ENCODE measurements at places on chromosomes 6 and 20.

DNA sequence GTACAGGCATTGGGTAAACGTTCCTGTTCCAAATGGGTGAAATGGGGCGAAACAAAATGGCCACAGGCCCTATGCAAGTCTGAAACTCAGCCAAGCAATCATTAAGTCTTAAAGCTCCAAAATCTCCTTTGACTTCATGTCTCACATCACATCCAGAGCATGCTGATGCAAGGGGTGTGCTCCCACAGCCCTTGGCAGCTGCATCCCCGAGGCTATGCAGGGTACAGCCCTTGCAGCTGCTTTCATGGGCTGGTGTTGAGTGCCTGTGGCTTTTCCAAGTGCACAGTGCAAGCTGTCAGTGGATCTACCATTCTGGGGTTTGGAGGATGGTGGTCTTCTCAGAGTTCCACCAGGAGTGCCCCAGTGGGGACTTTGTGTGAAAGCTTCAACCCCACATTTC lies 270.0 kb upstream of the CDYL start:
- DNase-seq = no peak

DNA sequence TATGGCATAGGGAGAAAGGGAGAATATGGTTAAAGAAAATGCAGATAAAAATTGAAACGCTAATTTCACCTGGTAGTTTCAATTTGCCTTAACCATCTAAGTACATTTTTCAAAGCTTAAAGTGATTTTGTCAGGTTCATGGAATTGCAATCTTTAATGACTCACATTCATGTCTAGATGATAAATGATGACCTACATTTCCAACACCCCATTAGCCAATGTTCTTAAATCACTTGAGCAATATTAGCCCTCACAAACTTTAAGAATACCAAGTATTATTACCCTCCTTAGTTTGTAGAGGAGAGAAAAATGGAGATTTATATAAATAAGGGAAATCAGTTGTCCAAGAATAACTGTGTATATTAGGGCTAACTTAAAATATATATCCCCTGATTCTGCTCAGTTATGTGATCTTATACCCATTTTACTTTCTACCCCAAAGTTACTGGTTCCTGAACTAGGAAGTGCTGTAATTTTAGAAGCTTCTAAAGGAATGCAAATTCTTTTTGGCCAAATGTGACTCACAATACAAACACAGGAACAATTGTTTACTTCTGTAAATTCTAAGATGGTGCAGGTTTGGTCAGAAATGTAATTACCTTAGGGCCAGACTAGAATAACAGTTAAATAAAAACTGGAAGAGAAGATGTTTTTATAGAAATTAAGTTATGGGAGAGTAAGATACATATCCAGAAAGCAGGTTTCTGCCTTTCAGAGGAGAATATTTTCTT lies 34.5 kb downstream of the TPBG start:
- no peak for DNase-seq

DNA sequence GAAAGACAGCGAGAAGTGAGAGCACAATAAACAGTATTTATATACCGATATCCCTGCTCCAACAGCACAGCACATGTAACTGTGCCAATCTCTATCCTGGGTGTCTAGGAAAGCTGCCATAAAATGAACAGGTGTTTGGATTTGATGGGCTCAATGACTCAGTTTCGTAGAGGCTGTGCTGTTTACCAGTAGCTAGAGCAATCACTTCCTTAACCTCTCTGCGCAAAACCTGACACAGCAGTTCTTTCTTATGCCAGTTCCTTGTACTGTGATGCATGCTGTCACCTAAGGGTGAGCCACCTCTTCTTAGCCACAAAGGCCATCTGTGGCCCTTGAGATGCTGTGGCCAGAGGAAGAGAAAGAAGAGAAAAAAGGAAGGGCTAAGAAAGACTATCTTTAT lies 59.3 kb downstream of the SHPRH start:
- DNase-seq = no peak

GRCh38 chr6:70601014-70601413 lies 34.3 kb downstream of the SDHAF4 start:
- DNase-seq = no peak

- no peak for DNase-seq
Observed at GRCh38 chr6:40485300-40485699, 101.9 kb downstream of the LRFN2 start.

GRCh38 chr6:3766214-3766613 lies 14.7 kb upstream of the PXDC1 start:
- DNase-seq = peak; percentile 63

- DNase-seq = no peak
Observed at GRCh38 chr6:139249395-139249794, 42.4 kb downstream of the TXLNB start.

GRCh38 chr6:80366714-80367113 lies 260.2 kb downstream of the BCKDHB start:
- peak; percentile 20 for DNase-seq

- DNase-seq = no peak
Observed at GRCh38 chr20:13758884-13759283, 25.8 kb downstream of the ESF1 start.

DNA sequence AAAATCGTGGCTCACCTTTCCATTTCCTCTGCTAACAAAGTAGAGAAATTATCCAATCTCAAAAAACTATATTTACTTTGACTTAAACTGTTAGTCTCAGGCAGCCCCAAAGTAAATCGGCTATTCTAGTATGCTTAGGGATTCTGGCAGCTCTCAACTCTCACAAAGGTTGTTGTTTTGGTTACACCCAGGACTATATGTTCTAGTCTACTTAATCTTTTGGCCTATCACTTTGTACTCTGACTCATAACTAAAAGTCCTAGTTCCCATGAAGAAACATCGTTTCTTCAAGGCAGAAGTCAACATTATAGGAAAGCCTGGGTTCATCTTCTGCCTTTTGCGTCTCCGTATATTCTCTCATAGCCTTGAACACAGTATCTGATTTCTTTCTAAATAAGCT lies 42.3 kb downstream of the MYLK4 start:
- peak; percentile 89 for DNase-seq

GRCh38 chr20:53699906-53700305 lies 106.3 kb upstream of the ZNF217 start:
- no peak for DNase-seq

GRCh38 chr6:30955367-30956042 lies 14.7 kb downstream of the MUCL3 start:
- no peak for DNase-seq

GRCh38 chr20:61331543-61331942 lies 79.5 kb downstream of the CDH4 start:
- no peak for DNase-seq

DNA sequence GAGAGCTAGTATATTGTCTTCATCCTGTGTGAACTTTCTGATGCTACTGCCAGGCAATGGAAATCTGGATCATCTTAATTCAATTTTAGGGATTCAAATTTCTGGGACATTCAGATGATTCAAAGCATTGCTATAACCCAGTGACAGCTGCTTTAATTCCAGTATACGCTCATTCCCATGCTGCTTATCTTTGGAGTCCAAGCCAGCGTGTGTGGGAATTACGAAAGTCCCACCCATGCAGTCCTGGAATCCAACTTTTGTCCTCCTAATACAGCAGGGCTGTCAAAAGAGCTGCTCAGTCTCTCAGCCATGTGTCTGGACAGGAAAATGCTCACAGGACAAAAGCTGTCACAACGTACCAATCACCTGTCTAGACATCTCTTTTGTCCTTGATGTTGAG lies 219.8 kb downstream of the LAMA2 start:
- no peak for DNase-seq

DNA sequence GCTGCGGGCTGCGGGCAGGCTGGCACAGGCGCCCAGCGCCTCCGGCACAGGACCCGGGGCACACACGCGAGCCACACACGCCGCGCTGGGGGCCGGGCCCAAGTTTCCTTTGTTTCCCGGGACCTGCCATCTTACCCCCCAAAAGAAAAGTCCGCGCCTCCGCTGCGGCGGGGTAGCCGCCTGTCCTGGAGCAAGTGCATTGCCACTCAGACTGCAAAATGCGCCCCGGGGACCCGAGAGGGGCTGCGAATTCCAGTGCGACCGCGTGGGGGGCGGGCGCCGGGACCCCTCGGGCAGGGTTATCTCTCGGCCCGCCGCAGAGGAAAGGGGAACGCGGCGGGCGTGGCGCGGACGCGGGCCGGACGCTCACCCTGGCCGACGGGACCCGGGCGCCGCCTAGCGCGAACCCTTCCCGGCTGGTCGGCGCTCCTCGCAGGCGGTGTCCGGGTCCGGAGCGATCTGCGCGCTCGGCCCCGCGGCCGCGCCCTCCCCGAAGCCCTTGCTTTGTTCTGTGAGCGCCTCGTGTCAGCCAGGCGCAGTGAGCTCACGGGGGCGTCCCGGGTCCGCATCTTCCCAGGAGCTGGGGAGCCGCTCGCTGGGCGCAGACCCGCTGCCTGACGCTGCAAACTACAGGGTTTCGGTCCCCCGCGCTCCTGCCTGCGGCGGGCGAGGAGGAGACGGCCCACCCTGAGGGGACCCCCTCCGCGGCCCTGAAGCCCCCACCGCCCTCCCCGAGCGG lies 639 bp upstream of the CD24 start:
- DNase-seq = no peak

- no peak for DNase-seq
Observed at GRCh38 chr6:63392092-63392724, 72.4 kb upstream of the LGSN start.

- no peak for DNase-seq
Observed at GRCh38 chr6:154251116-154251515, 105.5 kb downstream of the IPCEF1 start.

- no peak for DNase-seq
Observed at GRCh38 chr6:50842861-50843384, 24.3 kb downstream of the TFAP2B start.

Data from fibroblast of the conjunctiva (primary cell).